ENCODE measurements at places on chromosomes 11 and 22.
A peak's percentile ranks its signal among the peaks of the same experiment; 100 is the strongest.

- DNase-seq, result no peak
Observed at GRCh38 chr11:68665436-68665835, 18.9 kb upstream of the GAL start.

DNA sequence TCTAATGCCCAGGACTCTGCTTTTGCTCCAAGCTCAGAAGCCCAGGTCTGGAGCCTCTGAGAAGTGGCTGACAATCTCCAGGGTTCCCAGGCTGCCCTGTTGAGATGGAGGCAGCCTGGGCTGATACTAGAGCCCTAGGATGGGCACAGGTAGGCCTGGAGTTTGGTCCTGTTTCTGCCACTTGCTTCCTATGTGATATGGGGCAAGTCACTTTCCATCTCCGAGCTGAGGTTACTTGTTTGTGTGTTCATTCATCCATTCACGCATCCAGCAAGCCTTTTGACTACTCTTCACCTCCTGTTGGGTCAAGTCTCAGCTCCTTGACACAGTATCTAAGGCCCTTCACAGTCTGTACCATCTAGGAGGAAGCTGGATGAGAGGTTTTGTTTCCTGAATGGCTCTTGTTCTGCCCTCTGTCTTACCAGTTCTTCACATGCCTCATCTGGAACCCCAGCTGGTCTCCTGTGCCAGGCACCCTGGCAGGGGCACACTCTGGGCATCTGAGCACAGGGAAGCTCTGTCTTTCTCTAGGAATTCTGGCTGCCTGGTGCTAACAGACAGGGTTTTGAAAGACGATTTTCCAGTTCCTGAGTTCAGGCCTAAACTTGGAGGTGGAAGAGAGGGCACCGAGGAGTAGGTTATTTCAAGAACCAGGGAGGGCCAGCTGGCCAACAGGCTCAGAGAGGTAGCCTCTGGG is 53.2 kb upstream of the AMPD3 start:
- DNase-seq, result no peak

GRCh38 chr11:133907841-133908241 is 48.9 kb downstream of the IGSF9B start:
- DNase-seq, result no peak

DNA sequence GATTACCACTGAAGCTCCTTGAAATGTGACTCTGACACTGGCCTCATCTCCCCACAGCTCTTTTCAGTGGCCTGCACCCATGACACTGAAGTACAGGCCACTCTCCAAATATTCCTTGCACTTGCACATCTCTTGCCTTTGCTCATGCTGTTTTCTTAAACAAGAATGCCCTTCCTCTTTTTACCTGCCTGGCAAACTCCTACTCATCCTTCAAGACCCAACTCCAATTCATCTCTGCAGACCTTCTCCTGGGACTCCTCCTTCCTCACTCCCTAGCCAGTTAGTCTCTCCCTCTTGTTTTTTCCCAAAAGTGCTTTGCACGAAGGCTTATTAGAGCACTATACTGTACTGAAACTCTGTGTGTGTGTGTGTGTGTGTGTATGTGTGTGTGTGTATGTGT is 2.6 kb downstream of the KCNE3 start:
- DNase-seq, result no peak

DNA sequence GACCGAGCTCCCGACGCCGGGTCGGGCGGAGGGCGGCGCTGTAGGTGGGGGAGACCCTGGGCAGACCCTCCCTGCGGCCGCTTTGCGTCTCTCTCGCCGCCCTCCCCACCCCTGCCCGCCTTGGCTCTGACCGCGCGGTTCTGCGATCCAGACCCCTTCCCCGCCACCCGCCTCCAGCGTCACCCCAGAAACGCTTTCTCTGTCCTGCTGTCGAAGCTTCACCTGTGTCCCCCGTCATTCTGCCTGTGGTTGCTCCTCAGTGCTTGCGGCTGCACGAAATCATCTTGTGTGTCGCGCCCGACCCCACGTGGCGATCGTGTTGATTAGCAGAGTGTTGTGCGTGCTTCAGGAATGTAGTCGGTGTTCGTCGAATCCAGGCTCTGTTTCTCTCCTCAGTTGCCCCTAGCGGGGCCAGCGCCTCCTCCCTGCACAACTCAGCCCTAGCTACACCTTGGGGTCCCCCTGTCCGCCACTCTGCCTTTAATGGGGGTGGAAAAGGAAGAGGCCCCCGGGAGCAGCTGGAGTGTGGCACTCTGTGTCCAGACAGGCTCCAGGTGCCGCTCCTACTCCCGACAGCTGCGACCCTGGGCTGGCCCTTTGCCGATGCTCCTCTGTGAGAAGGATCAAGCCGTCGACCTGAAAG is 851 bp downstream of the PTDSS2 start:
- peak; percentile 54 for DNase-seq

DNA sequence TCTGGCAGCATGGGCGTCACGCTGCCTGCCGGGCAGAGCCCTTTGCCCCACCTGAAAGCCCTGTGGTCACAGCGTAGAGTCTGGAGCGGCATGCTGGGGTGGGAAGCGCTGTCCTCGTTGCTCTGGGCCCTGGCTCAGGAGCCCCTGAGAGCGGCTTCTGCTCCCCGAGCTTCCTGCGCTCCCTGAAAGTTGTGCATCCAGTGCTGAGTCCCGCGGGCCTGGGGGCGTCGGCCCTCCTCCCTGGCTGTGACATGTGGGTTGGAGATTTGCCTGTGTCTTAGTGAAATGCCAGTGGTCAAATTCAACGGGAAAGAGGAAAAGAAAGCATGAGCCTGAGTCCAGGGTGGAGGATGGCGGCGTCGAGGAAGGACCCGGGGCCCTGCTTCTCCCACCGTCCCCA is 1208.0 kb downstream of the BRD1 start:
- DNase-seq, result no peak

DNA sequence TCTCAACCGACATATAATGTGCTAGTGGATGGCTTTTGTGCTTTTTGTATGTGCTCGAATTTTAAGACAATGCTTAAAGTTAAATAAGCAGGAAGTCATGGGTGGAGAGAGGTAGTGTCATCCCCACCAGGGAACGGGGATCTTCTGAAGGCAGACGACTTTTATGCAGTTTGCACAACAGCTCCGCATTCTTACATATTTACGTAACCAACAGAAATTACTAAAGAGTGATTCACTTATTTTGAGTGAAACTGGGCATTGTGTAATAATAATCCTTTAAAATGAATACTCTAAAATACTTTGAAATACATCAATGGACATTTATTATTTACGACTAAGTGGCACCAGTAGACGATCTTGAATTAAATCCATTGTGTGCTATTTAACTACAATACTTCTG is 305.1 kb downstream of the CNTN5 start:
- DNase-seq, result no peak

GRCh38 chr11:64343767-64344559 is 4.0 kb downstream of the CCDC88B start:
- DNase-seq, result no peak

GRCh38 chr11:30239025-30239424 is 8.2 kb downstream of the FSHB start:
- no peak for DNase-seq

DNA sequence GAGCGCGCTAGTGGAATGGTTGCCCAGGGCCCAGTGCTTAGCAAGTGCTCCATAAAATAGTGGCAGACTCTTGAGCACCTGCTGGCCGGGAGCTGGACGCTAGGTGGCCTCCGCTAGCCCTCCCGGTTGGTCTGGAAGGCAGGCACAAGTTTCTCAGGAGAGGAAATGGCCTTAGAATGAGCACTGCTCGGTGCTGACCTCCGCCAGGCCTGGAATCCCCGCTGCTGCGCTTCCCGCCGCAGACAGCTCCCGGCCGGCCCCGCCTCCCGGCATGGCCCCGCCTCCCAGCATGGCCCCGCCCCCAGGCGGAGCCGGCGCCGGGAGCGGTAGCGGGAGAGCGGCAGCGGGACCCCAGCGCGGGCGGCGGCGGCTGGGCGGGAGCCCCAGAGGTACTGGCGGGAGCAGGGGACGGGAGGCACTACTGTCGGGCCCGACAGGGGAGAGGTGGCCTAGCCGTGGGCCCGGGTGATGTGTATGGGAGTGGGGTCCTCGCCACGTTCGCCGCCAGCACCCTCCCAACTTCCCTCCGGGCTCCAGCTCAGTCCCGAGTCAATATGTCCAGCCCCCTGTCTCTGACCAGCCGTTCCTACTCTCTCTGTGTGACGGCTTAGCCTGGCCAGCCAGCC is at the start of gene SIPA1:
SIPA1 (plus strand) TSS at position 308 of the 626 bp plus-strand sequence. CDS start 2,821 bp downstream, outside the sequence.
- peak; percentile 44 for DNase-seq

GRCh38 chr11:130103296-130103814 is 33.7 kb downstream of the APLP2 start:
- no peak for DNase-seq

DNA sequence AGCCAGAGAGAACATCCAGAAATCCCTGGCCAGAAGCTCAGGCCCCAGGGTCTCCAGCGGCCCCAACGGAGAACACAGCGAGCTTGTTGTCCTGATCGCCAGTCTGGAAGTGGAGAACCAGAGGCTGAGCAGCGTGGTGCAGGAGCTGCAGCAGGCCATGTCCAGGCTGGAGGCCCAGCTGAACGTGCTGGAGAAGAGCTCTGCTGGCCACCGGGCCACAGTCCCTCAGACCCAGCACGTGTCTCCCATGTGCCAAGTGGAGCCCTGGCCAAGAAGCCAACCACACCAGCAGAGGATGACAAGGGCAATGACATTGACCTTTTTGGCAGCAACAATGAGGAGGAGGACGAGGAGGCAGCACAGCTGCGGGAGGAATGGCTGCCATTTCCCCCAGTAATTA is 20.6 kb upstream of the SCGB1D1 start:
- DNase-seq, result no peak

DNA sequence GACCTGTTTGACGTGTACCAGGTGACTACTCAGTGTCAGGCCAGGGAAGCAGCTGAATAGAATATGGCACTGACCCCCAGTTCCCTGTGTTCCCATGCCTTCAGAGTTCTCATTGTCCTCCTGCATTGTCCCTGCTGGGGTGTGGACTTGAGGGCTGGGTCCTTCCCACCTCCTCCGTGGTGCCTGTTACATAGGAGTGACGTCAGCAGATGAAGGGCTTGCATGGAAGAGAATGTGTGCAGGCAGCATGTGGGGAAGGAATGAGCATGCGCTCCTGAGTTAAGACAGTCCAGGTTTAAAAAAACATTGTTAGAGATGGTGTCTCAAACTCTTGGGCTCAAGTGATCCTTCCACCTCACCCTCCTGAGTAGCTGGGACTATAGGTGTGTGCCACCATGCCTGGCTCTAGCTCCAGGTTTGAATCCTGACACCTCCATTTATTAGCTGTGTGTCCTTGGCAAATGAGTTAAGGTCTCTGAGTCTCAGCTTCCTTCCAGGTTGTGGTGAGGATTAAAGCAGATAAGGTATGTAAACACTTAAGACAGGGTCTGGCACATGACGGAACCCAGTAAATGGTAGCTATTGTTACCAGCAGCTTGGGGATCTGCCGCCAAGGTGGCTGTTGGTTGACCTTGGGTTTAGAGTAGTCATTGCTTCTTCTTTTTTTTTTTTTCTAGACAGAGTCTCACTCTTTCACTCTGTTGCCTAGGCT is 7.5 kb upstream of the SOX10 start:
- DNase-seq, result no peak

DNA sequence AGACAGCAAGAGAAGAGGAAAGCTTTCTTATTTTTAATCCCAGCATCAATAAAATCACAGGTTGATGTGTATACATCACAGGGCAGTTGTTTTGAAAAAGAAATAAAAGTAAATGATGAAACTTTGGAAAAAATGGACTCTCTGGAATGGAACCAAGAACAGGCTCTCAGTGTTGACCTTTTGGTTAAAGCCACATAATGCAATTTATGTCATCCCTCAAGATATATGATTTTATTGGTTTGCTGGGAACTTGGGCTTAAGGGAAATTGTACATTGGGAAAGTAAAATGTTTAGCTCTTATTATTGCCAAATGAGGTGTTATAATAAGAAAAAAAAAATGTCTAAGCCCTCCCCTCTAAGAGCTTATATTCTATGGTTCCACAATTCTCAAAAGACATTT is 139.8 kb upstream of the MTNR1B start:
- no peak for DNase-seq

DNA sequence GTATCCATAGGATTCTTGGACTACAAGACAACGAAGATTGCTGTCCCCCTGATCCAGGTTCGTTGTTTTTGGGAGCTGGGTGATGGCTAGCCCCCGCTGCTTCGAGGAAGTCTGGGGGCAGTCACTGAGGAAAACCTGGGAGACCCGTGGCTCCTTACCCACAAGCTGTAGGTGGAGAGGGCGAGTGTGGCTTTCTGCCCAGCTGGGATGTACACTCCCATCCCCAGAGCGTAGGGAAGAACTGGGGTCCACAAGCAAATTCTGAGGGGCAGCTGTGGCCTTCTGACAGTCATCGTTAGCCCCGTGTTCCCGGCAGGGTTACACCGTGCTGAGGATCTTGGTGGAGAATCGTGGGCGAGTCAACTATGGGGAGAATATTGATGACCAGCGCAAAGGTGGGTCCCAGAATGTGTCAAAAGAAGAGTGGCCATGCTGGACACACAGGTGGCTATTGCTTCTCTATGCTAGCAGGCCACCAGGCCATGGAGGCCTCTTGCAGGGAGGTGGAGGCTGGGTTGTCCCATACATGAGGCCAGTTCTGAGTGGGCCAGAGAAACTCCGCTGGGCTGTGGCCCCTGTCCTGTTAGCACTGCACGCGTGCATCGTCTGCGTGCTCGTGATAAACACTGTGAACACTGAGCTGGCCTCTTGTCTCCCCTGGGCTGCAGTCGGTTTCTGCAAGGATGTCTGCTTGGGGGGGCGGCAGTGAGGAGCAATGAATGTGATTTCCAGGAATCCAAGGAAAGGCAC is 39.8 kb downstream of the GLB1L2 start:
- DNase-seq, result no peak

GRCh38 chr11:39817241-39817640 is 1642.2 kb downstream of the LRRC4C start:
- no peak for DNase-seq

DNA sequence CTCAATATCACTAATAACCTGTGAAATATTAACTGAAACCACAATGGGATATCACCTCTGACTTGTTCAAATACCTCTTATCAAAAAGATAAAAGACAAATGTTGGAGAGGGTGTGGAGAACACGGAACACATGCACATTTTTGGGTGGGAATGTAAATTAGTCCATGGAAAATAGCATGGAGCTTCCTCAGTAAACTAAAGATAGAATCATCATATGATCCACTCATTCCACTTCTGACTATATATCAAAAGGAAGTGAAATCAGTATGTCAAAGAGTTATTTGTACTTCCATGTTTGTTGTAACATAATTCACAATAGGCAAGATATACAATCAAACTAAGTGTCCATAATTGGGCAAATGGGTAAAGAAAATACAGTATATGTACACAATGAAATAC is 57.4 kb downstream of the TYR start:
- DNase-seq, result no peak
